Vagina (tissue), 2 donors: ENCODE measurements at places on chromosomes 7 and 10. TPM values are rescaled to one million over a fixed set of nuclear protein-coding genes. Genes with fewer than 3 reads are reported as not detected.

DNA sequence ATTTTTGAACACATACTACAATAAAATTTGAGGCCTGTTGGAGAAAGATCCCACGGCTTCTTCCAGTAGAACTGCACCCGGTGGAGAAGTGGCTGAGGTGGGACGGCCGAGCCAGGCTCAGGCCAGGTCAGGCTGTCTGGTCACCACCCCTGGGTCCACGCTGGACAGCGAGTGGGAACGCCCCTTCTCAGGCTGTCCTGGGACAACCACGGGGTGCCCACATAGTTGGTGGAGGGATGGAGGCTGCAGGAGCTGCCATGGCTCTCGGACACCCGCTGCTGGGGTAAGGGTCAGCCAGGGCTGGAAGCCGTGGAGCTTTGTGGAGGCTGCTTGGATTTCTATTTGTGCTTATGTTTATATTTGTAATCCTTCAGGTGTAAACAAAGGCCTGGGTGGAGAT lies 206.5 kb downstream of the DNAJB6 start:
- H3K27me3 ChIP-seq, result no peaks in the 10 kb centered on the region
- no peak for DNase-seq
- H3K27ac ChIP-seq, result no peak overlapping the region
- H3K4me1 ChIP-seq, result no peaks in the 10 kb centered on the region

DNA sequence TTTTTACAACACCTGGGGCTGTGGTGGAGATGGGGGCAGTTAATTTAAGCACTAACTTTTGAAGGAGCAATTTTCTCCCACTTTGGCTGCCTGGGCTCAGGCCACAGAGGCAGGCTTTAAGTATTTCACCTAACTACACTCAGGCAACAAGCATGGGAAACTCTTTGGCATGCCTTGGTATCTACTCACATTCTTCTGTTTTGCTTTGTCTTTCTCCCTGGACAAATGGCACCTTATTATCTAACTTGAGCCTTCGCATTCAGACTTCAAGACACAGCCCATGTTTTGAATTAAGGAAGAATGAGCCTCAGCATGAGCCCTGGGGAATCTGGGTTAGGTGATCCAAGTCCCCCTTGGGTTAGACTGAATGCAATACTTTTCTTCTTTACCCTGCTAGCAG lies 31.8 kb upstream of the BMPER start:
- peaks cover 10% of the 10 kb centered on the region for H3K4me1 ChIP-seq
- no peak overlapping the region for H3K27ac ChIP-seq
- H3K27me3 ChIP-seq, result no peaks in the 10 kb centered on the region
- no peak overlapping the region for H3K4me3 ChIP-seq
- no peaks in the 10 kb centered on the region for H3K36me3 ChIP-seq

DNA sequence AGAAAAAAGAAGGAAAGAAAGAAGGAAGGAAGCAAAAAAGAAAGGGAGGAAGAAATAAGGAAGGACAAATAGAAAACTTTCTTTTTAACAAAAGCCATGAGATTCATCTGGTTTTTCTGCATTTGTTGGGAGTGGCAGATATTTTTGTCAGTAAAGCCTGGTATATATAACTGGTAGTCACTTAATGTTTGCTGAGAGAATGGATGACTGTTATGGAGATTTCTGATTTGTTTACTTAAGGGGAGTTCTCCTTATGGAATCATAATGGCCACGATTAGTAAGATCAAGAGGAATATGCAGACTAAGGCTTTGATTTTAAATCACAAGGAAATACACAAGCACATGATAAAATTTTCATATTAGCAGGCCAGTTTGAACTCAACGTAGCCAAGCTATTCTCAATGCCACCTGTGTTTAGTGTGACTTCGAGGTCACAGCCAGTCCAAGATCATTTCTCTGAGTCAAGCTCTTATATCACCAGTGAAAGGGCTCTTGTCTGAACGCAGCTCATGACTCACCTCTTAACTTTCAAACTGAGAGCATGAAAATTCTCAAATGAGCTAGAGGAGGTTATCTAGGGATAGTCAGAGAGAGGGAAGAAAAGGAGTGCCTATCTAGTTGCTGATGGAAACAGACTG lies 445.1 kb upstream of the ZMIZ1 start:
- no peak overlapping the region for H3K27ac ChIP-seq
- H3K36me3 ChIP-seq, result no peaks in the 10 kb centered on the region
- no peaks in the 10 kb centered on the region for H3K27me3 ChIP-seq
- H3K4me3 ChIP-seq, result no peak overlapping the region
- no peaks in the 10 kb centered on the region for H3K4me1 ChIP-seq

DNA sequence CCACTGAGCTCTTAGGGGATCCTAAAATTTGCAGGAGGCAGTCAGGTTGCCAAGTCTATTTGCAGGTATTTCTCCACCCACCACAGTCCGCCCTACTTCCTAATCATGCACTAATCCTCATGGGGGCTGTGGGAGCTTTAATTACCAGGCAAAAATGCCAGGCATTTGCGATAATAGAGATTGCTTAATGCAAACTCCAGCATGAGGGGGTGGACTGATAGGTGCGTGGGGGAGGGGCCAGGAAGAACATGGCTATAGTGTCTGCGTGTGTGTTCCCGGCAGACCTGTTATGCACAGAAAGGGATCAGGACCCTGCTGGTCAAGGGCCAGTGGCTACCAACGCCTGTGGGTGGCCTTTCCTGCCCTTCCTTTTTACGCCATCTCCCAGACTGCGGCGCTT lies 15.6 kb upstream of the AQP1 start:
- no peak overlapping the region for H3K27ac ChIP-seq
- H3K36me3 ChIP-seq, result no peaks in the 10 kb centered on the region
- H3K4me3 ChIP-seq, result no peak overlapping the region
- no peak for DNase-seq

DNA sequence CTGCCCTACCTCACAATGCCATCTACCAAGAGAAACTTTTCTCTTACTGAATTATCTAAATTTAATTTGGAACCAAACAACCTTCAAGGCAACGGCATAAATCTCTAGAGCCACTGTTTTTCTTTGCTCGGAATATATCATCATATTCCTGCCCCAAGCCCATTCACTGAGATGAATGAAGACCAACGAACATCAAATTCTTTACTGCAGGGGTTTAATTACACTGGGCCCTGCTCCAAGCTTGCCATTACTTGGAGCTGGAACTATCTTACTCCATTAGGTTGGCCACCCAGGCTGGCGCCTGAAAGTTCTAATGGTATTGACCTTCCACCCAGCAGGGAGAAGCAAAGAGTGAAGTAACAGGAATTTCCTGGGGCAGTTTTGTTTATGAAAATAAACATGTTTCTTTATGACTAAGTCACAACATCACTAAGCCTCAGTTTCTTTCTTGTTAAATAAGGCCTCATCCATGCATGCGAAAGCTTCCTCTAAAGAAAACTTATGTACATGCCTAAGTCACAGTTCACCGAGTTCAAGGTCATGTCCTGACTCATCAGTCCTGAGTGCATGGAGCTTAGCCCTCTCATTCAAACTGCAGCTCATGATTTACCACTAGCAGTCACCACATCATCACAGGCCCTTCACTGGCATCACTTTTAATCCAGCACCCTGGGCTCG lies 42.1 kb upstream of the ANAPC16 start:
- DNase-seq, result no peak
- no peaks in the 10 kb centered on the region for H3K27me3 ChIP-seq
- no peak overlapping the region for H3K4me3 ChIP-seq

- H3K36me3 ChIP-seq, result no peaks in the 10 kb centered on the region
- DNase-seq, result no peak
- peak overlapping the region; percentile 37 for H3K27ac ChIP-seq
- H3K4me1 ChIP-seq, result peaks cover 17% of the 10 kb centered on the region
Measured at GRCh38 chr7:140607441-140607989, 33.1 kb downstream of the DENND2A start.

GRCh38 chr10:33715303-33715975 lies 381.0 kb upstream of the NRP1 start:
- no peaks in the 10 kb centered on the region for H3K4me1 ChIP-seq
- no peak for DNase-seq
- H3K27me3 ChIP-seq, result no peaks in the 10 kb centered on the region

- H3K4me1 ChIP-seq, result peaks cover 17% of the 10 kb centered on the region
- DNase-seq, result no peak
- H3K27ac ChIP-seq, result no peak overlapping the region
- H3K36me3 ChIP-seq, result no peaks in the 10 kb centered on the region
Measured at GRCh38 chr7:44466300-44467216, 23.9 kb downstream of the NUDCD3 start.

DNA sequence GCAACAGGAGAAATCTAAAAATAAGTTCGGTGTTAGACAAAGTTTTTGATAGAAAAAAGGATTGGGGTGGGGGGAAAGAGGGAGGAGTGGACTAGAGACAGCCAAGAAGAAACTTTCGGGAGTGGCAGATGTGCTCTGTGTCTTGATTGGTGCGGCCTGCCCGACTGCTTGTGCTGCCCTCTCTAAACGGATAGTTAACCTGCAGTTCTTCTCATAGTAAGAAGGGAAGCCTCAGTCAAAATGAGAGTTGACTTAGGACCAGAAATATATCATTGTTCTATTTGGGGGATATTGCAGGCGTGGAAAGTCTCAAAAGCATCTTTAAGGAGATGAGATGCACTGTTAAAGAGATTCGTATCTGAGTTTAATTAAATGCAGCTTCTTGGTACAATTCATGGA lies 39.3 kb downstream of the UBE3C start:
- no peak for DNase-seq
- no peaks in the 10 kb centered on the region for H3K27me3 ChIP-seq
- no peak overlapping the region for H3K27ac ChIP-seq
- H3K36me3 ChIP-seq, result peaks cover 71% of the 10 kb centered on the region
- H3K4me1 ChIP-seq, result no peaks in the 10 kb centered on the region

DNA sequence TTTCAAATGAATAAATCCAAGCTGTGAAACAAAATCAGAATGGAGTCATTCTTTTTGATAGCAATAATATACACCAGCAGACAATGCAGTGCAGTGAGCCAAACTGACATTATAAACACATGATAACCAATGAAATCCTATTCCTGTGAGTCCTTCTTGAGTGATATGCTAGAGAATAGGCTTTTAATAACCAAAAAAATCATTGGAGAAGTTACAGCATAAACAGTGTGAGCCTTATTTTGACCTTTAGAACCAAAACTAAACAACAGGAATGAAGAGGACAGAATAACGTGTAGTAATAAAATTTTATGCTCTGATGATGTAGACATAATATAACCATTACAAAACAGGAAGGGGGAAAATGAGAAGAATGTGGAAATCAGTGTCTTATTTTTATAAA lies 8.7 kb downstream of the HUS1 start:
- H3K36me3 ChIP-seq, result peaks cover 69% of the 10 kb centered on the region
- no peak for DNase-seq
- H3K27me3 ChIP-seq, result no peaks in the 10 kb centered on the region
- peaks cover 6% of the 10 kb centered on the region for H3K4me1 ChIP-seq

GRCh38 chr7:2612445-2613097 lies 19.2 kb upstream of the TTYH3 start:
- H3K27me3 ChIP-seq, result no peaks in the 10 kb centered on the region
- no peak for DNase-seq
- H3K4me1 ChIP-seq, result peaks cover 25% of the 10 kb centered on the region
- H3K27ac ChIP-seq, result no peak overlapping the region
- no peaks in the 10 kb centered on the region for H3K36me3 ChIP-seq
- H3K4me3 ChIP-seq, result no peak overlapping the region

DNA sequence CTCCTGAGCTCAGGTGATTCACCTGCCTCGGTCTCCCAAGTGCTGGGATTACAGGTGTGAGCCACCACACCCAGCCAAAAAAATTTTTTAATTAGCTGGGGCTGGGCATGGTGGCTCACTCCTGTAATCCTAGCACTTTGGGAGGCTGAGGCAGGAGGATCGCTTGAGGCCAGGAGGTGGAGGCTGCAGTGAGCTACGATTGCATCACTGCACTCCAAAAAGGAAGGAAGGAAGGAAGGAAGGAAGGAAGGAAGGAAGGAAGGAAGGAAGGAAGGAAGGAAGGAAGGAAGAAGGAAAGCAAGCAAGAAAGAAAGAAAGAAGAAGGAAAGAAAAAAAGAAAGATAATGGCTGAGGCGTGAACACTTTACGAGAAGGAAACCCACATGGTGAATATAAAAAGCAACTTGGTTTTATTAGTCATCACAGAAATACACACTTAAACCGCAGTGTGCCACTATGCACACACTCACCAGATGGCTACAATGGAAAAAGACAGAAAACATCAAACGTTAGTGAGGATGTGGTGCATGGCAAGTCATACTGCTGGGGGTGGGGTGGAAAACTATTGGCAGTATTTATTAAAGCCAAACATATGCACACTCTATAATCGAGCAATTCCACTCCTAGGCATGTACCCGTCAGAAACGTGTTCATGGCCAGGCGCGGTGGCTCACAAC lies 4.4 kb upstream of the CCL26 start:
- no peaks in the 10 kb centered on the region for H3K36me3 ChIP-seq
- no peak for DNase-seq
- peaks cover 27% of the 10 kb centered on the region for H3K4me1 ChIP-seq
- no peak overlapping the region for H3K27ac ChIP-seq

- H3K27me3 ChIP-seq, result no peaks in the 10 kb centered on the region
- DNase-seq, result no peak
- no peaks in the 10 kb centered on the region for H3K4me1 ChIP-seq
Measured at GRCh38 chr7:70580161-70580560, 551.8 kb upstream of the GALNT17 start.

- no peaks in the 10 kb centered on the region for H3K4me1 ChIP-seq
- H3K27ac ChIP-seq, result no peak overlapping the region
- H3K36me3 ChIP-seq, result no peaks in the 10 kb centered on the region
Measured at GRCh38 chr10:130062201-130062600, 48.4 kb downstream of the C10orf143 start.

GRCh38 chr7:46559194-46559832 lies 638.2 kb upstream of the IGFBP3 start:
- no peaks in the 10 kb centered on the region for H3K27me3 ChIP-seq
- H3K27ac ChIP-seq, result peak overlapping the region; percentile 73
- H3K36me3 ChIP-seq, result no peaks in the 10 kb centered on the region
- DNase-seq, result no peak
- peaks cover 29% of the 10 kb centered on the region for H3K4me1 ChIP-seq

GRCh38 chr10:49383853-49384252 lies 12.0 kb downstream of the DRGX start:
- no peak overlapping the region for H3K4me3 ChIP-seq
- H3K27me3 ChIP-seq, result no peaks in the 10 kb centered on the region
- H3K4me1 ChIP-seq, result no peaks in the 10 kb centered on the region
- no peak overlapping the region for H3K27ac ChIP-seq
- no peaks in the 10 kb centered on the region for H3K36me3 ChIP-seq

GRCh38 chr10:80477813-80478212 lies 23.7 kb downstream of the TSPAN14 start:
- H3K27me3 ChIP-seq, result no peaks in the 10 kb centered on the region
- DNase-seq, result no peak
- H3K4me3 ChIP-seq, result no peak overlapping the region
- no peak overlapping the region for H3K27ac ChIP-seq
- no peaks in the 10 kb centered on the region for H3K36me3 ChIP-seq
- peaks cover 49% of the 10 kb centered on the region for H3K4me1 ChIP-seq

Gene SLC26A3
- not detected for total RNA-seq

Gene AGAP5
- total RNA-seq, result 5.4 TPM

Gene DTX2
- 78.3 TPM for total RNA-seq

Gene GFRA1
- total RNA-seq, result 57.7 TPM

Gene ARHGEF5
- 23.3 TPM for total RNA-seq

Gene PNLIPRP3
- total RNA-seq, result 2.2 TPM

Gene SDK1
- total RNA-seq, result 16.7 TPM

Gene NRG3
- total RNA-seq, result not detected

Gene GRK5
- 16.5 TPM for total RNA-seq
